Progenitor cell of endocrine pancreas (in vitro differentiated cells): ENCODE measurements at places on chromosomes 3 and 15.
A peak's percentile ranks its signal among the peaks of the same experiment; 100 is the strongest.

DNA sequence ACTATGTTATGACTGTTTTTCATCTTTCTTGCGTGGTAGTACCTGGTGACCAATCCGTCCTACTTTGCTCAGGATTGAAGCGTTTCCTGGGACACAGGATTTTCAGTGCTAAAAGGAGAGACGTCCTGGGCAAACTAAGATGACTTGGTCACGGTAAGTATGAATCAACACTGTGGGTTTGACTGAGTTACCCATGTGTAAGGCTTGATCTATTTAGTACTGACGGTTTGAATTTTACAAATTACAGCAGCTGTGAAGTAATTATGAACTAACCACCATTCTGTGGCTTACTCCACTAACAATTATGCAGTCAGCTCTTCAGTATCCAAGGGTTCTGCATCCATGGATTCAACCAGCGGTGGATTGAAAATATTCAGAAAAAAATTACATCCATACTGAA is 172.9 kb upstream of the FEZF2 start:
- DNase-seq = no peak

DNA sequence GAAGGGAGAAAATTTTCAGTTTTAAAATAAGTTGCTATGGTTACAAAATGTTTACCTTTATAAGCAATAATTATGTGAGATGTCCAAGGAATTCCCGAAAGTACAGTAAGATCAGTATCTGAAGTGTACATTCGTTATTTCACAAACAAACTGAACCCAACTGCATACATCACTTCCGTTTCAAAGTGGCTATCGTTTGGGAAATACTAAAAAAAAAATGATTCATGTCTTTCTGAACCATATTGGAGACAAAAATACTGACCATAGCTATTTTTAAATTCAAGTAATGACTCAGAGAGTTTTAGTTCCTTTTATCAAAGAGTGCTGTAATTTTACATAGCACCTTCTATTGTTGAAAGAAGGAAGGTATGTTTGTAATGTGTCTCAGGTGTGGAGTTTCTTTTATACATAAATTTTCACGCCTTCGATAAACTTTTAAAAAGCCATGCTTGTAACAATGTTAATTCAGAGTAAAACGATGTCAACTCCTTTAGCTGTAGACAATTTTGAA is 8.0 kb upstream of the ANKRD28 start:
- DNase-seq = no peak

DNA sequence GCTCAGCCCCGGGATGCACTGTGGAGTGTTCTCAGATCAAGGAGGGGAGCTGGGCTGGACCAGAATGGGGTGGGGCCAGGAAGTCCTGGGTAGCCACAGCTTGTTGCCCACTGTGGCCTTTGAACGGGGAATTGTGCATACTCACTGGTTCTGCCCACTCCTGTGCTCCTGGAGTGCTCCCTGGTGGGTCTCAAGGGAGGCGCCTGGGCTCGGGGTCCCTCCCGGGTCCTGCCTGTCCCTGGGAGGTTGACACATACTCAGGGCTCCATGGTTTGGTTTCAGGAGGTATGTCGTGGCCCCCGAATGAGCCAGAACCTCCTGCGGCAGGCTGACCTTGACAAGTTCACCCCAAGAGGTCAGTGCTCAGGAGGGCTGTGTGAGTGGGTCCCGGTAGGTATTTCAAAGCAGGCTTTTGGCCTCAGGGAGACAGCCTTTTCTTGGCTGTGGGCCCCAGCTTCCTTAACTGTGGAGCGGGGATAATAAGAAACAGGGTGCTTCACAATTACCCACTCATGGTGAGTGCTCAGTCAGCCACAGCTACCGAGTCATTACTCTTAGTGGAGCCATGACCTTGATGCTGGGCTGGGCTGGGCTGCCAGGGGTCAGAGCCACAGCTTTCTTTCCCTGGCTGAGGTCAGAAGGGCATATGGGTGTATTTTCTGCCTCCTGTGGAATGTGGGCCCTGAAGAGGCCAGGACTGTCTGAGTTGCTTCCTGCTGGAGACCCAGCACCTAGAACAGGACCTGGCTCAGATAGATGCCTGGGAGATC is 7.6 kb downstream of the DNAH1 start:
- DNase-seq = no peak

DNA sequence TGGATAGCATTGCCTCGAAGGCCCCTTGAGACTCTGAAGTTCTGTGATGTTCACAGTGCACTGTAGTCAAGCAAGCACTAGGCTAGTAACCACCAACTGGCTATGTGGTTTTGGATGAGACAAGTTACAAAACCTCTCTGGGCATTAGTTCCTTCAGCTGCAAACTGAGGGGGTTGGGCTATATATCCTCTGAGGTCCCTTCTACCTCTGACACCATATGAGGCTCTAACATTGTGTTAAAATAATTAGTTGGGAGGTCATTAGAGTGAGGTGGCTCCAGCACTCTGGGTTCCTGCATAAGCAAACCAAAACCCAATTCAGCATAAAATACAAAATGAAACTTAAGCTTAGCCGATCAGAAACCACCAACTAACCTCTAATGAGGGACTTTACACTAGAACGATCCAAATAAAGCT is 209.5 kb upstream of the LRRN1 start:
- no peak for DNase-seq

- peak; percentile 51 for DNase-seq
Observed at GRCh38 chr15:82810061-82810889, 847 bp downstream of the WHAMM start.

GRCh38 chr3:171860830-171861535 is 17.8 kb downstream of the TMEM212 start:
- DNase-seq = no peak

DNA sequence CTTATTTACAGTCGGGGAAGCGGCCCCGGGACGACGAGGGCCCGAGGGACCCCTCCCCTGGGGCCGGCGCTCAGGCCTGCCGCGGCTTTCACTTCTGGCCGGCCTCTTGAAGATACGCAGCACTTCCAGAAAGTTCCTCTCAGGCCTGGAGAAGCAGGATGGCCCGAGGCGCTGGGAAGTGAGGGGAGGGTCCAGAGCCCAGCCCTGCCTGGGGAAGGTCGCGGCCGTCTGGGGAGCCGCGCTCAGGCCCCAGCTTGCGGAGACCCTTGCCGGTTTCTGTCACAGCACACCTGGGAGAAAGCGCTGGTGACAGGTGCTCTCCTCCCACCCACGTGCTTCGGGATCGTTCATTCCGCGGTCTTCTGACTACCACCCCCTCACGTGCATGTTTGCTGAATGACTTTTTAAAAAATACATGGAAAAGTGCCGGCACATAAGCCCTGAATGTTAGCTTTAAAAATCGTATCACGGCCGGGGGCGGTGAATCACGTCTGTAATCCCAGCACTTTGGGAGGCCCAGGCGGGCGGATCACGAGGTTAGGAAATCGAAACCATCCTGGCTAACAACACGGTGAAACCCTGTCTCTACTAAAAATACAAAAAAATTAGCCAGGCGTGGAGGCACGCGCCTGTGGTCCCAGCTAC is 727 bp upstream of the TM2D3 start:
- peak; percentile 18 for DNase-seq

GRCh38 chr3:70057426-70057825 is 57.9 kb downstream of the SAMMSON start:
- no peak for DNase-seq

DNA sequence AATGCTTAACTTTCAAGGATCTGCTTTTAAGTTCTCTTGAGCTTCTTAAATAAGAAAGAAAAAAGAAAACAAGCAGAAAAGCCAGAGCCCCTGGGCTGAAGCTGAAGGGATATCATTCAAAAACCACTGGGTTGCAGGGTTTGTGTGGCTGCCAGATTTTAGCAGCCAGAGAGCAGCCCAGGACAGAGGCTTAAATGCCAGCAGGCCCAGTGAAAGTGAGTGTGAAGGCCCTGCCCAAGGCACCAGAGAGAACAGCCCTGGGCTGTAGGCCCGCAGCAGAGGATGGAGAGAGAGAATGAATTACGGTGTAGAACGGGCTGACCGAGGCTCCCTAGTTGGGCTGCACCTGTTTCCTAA is 106.3 kb upstream of the BOC start:
- no peak for DNase-seq

DNA sequence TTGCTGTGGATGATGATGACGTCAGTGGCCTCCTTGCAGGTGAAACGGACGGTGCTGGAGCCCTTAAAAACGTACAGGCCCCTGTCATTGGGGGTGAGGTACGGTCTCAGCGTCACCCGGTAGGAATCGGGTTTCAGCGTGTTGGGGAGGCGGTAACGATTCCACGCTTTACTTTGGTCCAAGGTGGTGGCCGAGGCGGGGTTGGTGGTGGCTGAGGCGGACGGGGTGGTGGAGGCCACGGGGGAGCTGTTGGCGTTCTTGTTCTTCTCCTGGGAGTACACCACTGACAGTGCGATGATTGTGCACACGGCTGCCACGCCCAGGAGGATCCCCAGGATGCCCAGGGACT is 8.5 kb downstream of the ANPEP start:
- DNase-seq = no peak

GRCh38 chr3:178244733-178245709 is 291.2 kb upstream of the KCNMB2 start:
- DNase-seq = no peak

DNA sequence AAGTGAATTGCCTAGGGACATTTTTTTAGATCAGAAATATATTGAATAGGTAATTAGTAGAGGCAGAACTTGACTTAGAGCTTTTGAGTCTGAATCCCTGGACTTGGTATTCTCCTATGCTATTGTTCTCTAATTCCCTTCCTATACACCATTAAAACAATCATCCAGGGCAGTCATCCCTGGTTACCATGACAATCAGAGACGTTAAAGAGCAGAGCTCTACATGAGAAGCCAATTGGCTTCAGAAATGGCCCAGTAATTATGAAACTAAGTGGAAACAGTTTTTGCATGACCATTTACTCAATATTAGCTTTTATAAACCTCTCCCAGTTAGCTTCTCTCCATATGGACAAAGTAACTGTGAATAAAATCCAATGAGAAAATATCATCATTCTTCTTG is 182.1 kb upstream of the TP63 start:
- no peak for DNase-seq

DNA sequence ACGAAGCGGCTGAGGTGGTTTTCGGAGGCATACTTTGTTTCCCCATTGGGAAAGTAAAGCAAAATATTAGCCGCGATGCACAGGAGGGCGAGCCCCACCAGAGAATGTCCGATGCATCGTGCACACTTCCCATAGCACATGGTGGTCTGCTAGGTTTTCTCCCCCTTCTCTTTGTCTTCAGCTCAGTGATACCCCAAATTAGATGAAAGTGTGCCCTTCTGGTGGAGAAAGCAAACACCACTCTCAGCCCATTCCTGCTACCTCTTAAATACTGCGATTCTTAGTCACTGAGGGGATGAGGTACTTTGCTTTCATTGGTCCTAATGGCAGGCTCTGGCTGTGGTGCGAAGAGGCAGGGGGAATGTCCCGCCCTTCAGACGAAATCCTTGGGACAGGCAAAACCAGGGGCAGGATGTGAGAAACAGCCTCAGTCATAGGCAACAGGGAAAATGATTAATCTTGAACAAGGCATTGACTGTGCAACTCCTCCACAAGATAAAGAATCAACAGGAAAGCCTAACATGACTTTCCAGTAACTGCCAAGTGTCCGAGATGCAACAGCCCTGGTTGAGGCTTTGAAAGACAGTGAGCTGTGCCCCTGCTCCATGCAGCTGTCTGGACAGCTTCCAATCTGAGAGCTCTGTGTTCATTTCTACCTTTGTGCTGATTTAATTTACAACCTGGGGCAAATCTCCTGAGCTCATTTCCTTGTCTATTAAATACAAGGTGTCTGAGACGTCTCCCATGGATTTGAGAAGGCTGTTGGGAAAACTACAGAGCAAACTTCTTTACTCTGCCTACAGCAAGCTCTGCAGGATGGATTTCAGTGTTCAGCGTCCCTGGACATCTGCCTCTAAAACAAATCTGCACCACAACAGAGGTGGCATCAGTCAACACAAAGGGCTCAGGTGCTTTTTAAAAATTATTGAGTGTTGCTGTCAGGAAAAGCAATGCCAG is at the start of gene TM4SF1:
Gene TM4SF1, minus strand, starts transcription at position 242 of the 957 bp plus-strand sequence. Its CDS starts 102 bp downstream, at position 140.
- DNase-seq = no peak

GRCh38 chr3:15443826-15444524 is 16.6 kb downstream of the EAF1 start:
- DNase-seq = no peak

DNA sequence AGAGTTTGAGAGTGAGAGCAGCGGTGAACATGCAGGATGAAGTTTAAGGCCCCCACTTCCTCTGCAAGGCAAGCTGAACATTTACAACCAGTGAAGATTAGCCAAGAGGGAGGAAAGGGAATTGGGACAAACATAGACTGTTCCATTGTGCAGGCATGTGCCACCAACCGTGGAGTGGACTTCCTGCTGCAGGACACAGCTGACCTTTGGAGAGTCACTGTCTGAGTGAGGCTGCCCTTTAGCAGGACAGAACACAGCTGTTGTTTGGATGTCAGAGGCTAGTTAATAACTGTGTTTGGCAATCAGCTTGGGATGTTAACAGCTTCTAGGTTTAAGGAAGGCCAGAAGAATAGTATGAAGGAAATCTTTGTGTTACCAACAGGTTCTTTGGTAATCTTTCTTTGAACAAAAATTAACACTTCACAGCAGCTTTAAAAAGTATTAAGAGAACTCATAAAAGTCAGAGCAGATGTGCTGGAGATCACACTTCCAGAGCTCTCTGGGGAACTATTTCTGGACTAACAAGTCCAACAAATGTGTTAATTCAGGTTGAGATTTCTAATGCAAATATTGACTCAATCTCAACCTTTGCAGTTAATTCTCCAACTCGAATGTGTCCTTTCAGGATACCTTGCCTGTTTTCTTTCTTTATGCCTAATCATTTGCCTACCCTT is 31.4 kb downstream of the CTDSPL start:
- no peak for DNase-seq

DNA sequence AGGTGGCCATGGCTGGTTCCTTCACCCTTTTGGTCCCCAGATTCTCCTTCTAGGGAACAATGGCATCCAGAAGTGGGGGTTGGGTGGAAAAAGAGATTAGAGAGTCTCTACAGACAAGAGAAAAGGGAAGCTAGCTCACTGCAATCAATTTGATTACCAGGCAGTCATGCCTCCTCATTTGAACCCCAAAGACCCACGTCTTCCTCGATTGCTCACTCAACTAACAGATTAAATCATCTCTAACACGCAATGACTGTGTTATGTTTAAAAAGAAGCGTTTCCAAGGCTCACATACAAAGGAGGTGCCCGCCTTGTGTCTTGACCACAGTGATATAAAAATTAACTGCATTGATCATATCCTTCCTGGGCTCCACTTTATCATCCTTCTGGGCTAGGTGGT is 57.6 kb downstream of the BHLHE40 start:
- no peak for DNase-seq

DNA sequence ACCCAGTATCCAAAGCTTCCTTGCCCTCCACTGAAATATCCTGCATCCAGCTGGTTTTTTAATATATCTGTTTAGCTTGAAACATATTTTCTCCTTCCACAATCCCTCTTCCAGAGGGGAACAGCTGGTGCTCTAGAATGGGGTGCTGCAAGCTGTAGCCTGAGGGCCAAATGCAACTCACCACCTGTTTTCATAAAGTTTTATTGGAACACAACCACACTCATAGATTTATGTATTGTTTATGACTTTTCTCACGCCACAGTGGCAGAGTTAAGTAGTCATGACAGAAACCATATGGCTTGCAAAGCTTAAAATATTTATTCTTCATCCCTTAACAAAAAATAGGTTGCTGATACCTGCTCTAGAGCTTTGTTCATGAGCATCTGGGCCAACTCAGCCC is 298.7 kb downstream of the CLSTN2 start:
- no peak for DNase-seq
